SW 1271 (cell line): ENCODE measurements at places on chromosomes 12 and 14.

GRCh38 chr14:96064866-96065265 lies 25.7 kb downstream of the C14orf132 start:
- DNase-seq = no peak

DNA sequence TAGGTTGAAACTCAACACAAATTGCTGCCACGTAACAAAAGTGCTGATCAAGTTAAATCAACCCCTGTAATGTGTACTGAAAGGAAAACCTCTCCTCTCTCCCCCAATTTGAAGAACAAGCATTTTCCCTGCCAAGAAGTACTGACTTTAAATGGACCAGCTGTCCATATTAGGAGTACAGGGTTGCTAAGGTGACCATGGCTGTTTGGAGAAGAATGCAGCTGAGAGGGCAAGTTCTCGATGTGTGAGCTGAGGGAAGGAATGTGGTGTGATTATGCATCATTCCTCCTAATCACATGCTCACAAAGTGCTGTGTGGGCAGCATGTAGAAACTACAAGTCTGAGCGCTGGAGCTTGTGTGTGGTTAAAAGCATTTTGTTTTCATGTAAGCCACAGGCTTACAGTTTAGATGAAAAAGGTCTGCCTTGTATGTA lies 50.9 kb upstream of the CCT2 start:
- peak; percentile 65 for DNase-seq

GRCh38 chr12:84960918-84961317 lies 48.3 kb upstream of the SLC6A15 start:
- DNase-seq = no peak

DNA sequence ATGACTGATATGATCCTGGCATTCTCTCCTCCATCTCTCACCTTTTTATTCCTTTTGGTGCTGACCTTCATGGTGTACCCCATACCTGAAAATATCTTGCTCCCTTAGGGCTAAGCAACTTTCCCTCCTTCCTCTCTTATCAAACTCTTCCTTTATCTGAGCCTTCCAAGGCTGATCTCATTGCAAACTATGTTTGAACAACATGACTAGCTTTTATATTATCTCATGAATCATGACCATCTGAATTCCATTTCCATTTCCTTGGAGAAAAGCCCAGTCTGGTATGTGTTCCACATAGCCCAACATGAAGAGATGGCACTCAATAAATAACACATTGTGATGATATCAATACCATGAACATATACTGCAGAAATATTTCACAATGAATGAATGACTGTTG lies 111.6 kb downstream of the TSPAN8 start:
- no peak for DNase-seq

GRCh38 chr14:46490238-46490685 lies 161.3 kb downstream of the RPL10L start:
- peak; percentile 9 for DNase-seq
